ENCODE measurements at places on chromosomes 12 and 14.

- DNase-seq, result no peak
Measured at GRCh38 chr12:89924191-89924590, 215.6 kb upstream of the ATP2B1 start.

GRCh38 chr14:63134801-63135200 lies 69.4 kb upstream of the RHOJ start:
- no peak for DNase-seq

DNA sequence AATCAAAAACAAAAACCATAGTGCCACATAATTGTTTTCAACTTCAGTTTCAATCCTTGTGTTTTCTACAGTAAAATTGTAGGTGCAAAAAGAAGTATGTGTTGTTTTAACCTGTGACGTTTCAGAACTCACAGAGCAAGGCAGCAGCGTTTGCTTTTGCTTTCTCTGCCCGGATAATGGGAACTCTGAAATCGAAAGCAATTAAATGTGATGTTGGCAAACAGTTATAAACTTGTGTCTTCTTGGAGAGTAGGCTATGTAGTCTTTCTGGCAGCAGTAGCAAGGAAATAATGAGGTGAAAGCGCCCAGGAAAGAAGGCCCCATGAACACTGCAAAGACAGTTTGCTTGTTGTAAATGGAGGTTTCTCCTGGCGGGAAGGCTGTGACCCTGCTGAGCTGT lies 39.1 kb downstream of the FNTB start:
- DNase-seq, result no peak

- peak; percentile 41 for DNase-seq
Measured at GRCh38 chr14:64983439-64984310, 3.0 kb upstream of the FNTB start.

DNA sequence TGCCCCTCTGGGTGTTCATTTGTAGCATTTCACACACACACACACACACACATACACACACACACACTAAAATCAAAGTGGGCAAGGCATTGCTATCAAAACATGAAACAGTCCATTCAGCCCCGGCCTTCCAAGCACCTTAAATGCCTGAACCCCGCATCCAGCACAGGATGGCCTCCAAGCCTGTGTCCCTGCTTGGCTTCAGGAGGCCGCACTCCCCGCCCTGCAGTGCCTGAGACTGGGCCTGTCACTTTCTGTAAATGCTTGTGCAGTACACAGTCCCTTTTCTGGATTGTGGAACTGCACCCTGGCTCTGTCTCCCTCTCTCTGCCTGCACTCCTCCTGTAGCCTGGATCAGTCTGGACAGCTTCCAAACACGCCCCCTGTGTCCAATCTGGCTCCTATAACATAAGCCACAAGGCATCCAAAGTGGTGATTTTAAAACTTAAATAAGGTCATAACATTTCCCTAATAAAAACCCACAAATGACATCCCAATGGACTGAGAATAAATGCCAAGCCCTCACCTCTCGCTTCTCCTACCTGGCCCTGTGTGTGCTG lies 972.2 kb upstream of the TMEM132C start:
- DNase-seq, result no peak

- DNase-seq, result no peak
Measured at GRCh38 chr12:57270966-57271470, 20.0 kb upstream of the STAC3 start.

GRCh38 chr12:123263196-123263817 lies 8.3 kb downstream of the CDK2AP1 start:
- DNase-seq, result no peak

- DNase-seq, result no peak
Measured at GRCh38 chr12:96387981-96388380, 12.3 kb downstream of the CDK17 start.

DNA sequence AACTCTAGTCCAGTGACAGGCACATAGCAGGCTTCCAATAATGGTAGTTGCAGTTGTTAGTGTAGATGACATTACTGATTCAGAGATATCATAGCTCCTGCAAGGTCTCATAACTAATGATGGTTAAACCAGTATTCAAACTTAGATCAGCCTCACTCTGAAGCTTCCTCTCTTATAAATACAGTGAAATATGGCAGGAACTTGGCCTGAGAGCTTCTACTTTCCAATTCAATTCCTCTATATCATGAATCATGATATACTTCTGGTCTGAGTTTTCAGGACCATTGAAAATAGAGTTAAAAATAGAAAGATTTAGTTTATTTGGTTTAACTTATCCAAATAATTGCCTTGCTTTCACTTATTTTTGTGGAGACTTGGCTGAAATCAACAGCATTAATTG lies 167.5 kb upstream of the NOVA1 start:
- no peak for DNase-seq

DNA sequence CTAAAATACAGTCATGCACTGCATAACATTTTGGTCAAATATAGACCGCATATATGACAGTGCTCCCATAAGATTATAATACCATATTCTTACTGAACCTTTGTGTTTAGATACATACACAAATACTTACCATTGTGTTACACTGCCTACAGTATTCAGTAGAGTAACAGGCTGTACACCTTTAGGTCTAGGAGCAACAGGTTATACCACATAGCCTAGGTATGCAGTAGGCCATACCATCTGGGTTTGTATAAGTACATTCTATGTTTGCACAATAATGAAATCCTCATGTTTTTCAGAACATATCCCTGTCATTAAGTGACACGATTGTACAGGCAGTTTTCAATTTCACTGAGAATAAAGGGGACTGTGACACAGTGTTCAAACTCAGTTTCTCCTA lies 22.3 kb downstream of the KDM5A start:
- no peak for DNase-seq

GRCh38 chr12:13566292-13566691 lies 369.8 kb downstream of the EMP1 start:
- no peak for DNase-seq

- DNase-seq, result no peak
Measured at GRCh38 chr12:94099632-94100031, 48.7 kb upstream of the PLXNC1 start.

- DNase-seq, result no peak
Measured at GRCh38 chr14:57981817-57982560, 116.1 kb upstream of the SLC35F4 start.

DNA sequence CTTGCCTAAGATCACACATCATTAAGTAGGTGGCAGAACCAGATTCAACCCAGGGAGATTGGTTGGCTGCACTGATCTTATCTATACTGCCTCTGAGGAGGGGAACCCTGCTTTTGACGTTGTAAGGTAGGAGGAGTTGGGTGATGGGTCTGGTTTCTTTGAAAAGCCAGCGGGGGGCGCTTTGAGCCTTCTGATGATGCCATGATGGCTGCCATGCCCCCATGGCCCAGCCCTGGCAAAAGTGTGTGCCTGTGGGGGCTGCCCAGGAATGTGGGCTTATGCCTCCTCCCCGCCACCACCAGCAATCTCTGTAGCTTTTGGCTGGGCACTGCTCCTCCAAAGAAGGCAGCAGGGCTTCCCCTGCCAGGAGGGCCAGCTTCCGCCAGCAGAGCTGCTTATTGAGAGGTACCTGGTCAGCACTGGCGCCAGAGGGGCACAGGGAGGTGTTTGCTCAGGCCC lies 224.3 kb downstream of the SLC41A2 start:
- DNase-seq, result no peak

GRCh38 chr12:51374856-51375255 lies 16.4 kb downstream of the GALNT6 start:
- no peak for DNase-seq

- DNase-seq, result no peak
Measured at GRCh38 chr14:105171004-105171673, 2.6 kb upstream of the JAG2 start.

DNA sequence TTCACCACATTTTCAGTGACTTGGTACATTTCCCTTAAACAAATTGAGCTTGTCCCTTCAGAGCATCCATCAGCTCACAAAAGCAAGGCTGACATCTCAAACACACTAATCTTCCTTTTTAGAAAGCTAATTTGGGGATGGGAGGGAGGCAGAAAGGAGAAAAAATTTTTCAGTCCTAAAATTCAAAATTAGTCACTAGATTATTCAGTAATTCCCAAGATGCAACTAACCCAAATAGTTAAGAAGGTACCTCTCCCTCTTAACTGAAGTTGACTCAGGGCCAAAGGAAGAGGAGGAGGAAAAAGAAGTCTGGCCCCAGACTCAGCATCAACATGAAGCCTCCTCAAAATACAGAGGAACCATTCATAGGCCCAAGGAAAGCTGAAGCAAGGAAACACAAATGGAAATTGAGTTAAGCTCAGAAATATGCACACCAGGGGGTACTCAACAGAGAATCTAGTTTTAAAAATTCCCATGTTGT lies 21.7 kb downstream of the CBX5 start:
- DNase-seq, result no peak

GRCh38 chr14:102280376-102280962 lies 24.5 kb downstream of the MOK start:
- DNase-seq, result no peak

DNA sequence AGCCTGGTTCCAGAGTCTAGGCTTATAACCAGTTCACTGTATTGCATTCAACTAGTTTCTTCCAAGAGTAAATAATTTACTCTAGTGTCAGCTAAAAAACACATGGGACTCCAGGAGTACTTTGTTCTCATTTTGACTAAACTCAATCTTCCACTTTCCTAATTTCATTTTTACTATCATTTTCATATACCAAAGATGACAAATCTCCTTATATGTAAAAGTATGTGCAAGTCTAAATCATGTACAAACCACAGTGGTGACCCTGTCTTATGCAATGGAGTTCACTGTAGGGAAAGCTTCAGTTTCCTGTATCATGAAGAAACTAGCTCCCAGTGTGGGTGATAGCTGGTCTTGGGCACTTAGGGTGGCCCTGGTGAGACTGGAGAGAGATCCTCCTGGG lies 151.6 kb downstream of the HELB start:
- DNase-seq, result no peak

GRCh38 chr14:52296378-52296777 lies 17.7 kb upstream of the PTGER2 start:
- no peak for DNase-seq

- DNase-seq, result peak; percentile 16
Measured at GRCh38 chr14:94601884-94602391, 10.3 kb upstream of the SERPINA3 start.

DNA sequence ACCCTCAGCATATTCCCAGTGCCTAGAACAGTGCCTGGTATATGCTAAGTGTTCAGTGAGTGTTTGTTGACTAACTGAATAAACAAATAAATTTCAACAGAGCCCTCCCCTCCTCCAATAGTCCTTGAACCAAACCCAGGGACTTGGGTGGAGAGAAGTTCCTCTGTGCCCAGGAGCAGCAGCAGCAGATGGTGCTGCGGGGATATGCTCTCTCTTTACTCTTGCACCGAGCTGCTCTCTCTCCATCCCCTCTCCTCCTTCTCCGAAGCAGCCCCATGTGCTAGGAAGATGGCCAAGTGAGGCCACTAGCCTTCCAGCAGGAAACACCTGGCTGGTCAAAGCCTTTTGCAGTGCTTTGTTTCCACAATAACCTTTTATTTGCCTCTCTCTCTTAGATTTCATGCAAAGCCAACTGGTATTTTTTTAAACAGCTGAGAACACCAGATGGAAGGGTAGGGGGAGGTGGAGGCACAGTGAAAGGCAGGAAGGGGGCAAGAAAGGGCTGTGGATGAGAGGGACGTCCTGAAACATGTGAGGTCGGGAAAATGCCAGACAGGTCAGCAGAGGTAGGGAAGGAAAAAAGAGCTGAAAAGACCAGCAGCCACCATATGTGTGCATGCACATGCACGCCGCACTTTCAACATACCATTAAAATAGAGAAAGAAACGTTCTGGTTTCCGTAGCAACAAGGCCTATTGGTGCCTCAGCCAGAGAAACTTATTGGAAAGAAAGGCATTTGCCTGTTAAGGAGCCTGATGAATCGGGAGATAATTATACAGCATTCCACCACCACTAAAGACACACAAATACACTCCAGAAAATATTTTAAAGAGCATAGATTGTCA lies 78.9 kb downstream of the EMP1 start:
- DNase-seq, result peak; percentile 14

DNA sequence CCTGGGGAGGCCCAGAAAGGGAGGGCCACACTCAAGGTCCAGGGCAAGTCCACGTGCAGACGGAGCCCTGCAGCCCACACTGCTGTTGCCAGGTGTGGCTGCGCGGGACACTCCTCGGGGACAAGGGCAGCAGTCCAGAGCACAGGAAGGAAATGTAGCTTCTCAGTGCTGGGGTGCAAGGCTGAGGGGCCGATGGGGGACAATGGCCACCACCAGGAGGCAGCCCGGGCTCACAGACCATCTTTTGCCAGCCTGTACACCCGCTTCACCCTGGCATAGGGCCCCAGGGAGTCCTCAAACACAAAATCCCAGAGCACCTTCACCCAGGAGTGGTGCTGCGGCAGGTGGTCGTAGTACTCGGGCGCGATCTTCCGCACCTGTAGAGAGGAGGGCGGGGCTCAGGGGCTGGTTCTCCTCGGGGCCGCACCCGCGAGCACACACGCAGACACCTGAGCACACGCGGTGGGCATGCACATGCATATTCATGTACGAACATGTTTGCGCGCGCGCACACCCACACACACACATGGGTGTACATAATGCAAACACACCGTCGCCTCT lies 12.8 kb downstream of the DEGS2 start:
- no peak for DNase-seq

DNA sequence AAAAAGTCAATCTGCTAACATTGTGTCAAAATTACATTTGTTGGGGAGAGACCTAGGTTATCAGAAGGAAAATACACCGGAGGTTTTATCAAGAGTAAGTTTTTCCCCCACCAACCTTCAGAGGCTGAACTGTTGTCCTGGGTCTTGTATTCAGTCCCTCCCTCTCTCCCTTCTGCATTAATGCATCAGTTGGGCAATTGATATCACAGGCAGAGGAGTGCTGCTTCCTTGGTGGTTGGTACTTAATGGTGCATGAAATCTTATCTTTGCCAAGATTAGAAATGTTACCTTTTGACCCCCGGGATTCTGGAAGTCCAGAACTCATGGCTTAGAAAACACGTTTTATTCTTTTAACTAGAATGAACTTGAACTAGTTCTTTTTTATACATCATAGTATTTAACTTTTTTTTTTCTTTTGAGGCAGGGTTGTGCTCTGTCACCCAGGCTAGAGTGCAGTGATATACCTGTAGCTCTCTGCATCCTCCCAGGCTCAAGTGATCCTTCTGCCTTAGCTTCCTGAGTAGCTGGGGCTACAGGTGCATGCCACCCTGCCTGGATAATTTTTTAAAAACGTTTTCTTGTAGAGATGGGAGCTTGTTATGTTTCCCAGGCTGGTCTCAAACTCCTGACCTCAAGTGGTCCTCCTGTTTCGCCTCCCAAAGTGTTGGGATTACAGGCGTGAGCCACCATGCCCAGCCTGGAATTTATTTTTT lies 4.9 kb downstream of the PCBP2 start:
- no peak for DNase-seq

GRCh38 chr12:47903927-47904712 lies 674 bp downstream of the VDR start:
- DNase-seq, result no peak

DNA sequence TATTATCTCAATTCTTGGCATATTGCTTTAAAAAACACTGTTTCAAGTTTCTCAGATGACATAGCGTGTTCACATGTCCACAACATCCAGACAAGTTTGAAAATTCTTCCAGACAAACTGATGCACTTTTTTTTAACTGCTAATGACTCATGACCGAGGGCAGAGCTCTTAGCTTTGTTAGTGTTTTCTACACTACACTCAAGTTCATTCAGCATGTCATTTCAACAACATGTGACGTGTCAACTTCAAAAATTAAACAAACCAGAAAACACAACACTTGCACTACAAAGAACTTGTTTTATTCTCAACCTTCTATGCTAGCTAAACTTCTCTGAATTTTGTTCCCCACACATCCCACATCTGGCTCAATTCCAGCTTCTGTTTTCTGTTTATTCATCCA lies 1186.3 kb upstream of the FLRT2 start:
- DNase-seq, result no peak

Measured in forelimb muscle (tissue), 1 donor.